ENCODE measurements at places on chromosomes 2 and 18.

DNA sequence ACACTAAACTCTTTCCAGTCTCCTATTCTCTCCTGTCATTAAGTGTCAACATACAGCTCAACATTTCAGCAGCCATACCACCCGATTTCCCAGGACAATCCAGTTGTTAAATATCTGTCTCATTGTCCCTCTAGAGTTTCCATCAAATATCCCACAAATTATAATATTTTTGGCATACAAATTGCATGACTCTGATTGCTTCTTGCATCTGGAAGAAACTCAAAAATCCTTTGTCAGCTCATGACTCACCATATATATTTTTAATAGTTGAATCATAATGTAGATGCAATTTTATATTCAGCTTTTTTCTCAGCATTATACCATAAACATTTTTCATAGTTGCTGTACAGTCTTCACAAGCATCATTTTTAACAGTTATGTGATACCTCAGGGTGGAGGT, 7.2 kb downstream of the SLC30A3 start:
- DNase-seq = peak; percentile 72

- peak; percentile 68 for DNase-seq
Measured at GRCh38 chr18:11310476-11311086, 161.2 kb upstream of the PIEZO2 start.

GRCh38 chr18:6543330-6543908, 128.7 kb upstream of the L3MBTL4 start:
- peak; percentile 71 for DNase-seq

GRCh38 chr2:106995556-106995955, 109.6 kb upstream of the ST6GAL2 start:
- DNase-seq = no peak

DNA sequence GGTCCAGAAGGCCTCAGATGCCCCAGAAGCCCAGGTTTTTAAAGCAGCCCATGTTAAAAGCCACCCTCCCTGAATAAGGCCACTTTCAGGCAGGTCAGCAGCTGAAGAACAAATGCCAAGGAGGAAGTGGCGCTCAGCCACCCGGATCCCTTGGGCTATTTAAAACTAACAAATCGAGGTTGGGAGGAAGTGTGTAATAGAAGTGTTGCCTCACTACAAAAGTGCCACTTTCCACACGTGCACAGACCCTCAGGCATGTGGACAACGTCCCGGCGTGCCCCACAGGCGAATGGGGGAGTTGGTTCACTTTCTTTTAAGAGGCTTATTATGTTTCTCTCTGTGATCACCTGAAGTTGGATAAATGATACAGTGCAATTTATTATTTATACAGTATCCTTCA, 173.8 kb upstream of the SALL3 start:
- no peak for DNase-seq

GRCh38 chr2:12733846-12734245, 17.1 kb downstream of the TRIB2 start:
- DNase-seq = no peak

DNA sequence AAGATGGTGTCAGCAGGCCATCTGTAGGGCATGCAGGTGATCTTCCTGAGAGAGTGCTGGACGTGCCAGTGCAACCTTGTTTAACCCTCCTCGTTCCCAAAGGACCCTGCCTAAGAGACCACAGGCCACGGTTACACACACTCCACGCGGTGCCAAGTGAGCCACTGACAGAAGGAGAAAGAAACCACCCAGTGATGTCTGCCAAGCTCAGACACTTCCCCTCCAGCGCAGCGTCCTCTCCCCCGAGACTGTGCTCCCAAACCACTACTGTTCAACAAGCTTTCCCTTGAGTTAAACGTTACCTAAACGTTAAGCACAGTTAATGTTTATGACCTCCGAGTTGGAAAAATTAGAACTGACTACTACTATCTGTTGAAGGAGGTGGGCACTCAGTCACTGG, 119.1 kb upstream of the NCK2 start:
- DNase-seq = no peak

DNA sequence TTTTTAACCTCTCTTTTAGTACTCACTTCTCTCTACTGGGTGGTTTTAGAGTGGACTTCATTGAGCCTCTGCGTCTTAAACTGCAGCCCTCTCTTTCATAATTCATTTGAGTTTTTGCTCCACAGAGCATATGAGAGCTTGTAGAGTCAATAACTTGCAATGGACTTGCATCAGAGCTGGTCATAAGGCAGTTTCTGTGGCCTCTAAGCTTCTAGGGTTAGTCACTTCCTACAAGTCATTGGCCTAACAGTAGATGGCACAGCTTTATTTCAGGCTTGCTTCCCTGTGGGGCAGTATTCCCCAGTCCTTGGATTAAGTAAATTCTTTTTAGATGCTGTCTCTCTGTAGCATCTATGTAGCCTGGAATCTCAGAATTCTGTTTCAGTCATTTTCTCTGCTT, 1435.7 kb downstream of the LRP1B start:
- DNase-seq = peak; percentile 61

DNA sequence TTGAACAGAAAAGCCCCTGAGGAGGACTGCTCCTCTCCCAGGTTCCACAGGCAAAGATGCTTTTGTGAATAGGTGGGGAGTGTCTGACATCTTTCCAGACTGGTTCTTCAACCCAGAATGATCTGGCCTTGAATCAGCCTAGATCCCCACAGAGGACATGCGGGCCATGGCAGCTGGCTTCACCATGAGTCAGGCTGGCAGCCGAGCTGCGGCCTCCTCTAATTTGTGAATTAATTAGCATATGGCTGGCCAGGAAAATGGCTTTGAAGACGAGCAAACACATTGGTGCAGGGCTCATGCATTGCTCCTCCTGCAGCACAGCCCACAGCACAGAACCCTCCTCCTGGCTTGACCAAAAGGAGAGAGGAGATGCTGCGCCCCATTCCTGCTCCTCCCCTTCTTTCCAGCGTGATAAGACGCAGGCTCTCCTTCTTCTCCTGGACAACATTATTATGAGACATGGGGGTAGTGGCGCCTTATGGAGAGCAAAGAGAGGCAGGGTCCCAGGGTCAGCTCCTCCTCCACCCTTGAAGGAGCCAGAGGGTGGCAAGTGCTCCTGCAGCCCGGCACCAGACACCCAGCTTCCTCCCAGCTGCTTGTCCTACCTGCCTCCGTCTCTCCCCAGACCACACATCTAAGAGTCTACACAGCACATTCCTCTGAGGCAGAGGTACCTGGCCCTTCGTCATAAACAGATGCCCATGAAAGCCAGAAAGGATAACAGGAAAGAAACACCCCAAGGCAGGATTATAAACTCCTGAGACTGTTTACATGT, 66.7 kb downstream of the EDAR start:
- DNase-seq = peak; percentile 18

GRCh38 chr2:102013206-102014040, 21.7 kb downstream of the IL1R2 start:
- DNase-seq = no peak

DNA sequence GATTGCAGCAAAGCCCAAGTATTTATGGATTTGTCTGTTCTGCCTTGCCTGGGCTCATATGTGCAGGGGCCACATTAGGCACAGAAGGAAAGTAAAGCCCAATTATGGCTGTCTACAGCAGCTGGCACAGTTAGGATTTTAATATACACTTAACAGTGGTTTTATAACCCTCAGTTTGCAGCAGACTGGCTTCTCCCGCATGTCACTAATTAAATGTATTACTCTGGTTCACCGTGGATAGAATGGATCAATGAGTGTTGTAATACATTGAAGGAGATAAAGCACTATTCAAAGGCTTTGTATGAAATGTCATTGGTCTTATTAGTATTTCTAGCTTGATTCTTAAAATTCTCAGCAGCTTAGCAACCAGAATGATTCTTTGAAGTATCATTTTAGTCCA, 320.2 kb downstream of the KCNS3 start:
- no peak for DNase-seq

- no peak for DNase-seq
Measured at GRCh38 chr18:77911971-77912605, 662.4 kb downstream of the GALR1 start.

DNA sequence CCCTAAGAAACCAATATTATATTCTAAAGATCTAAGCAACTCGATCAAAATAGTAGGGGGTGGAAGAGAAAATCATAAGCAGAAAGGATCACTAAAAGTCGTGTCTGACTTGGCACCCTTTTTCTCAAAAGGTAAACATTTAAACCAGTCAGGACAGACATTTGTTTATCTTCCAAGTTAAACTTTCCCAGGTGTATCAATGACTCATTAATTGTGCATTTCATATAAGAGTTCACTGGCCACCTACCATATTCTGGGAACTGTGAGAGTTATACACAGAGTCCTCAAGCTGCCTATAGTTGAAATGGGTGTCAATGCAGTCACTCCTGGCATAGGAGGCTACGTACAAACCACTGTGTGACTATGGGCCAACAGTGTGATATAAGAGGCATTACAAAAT, 4.8 kb upstream of the ACVR1 start:
- no peak for DNase-seq

GRCh38 chr2:238104691-238105371, 4.7 kb downstream of the ESPNL start:
- no peak for DNase-seq

- peak; percentile 35 for DNase-seq
Measured at GRCh38 chr2:152606081-152606480, 111.2 kb downstream of the PRPF40A start.

DNA sequence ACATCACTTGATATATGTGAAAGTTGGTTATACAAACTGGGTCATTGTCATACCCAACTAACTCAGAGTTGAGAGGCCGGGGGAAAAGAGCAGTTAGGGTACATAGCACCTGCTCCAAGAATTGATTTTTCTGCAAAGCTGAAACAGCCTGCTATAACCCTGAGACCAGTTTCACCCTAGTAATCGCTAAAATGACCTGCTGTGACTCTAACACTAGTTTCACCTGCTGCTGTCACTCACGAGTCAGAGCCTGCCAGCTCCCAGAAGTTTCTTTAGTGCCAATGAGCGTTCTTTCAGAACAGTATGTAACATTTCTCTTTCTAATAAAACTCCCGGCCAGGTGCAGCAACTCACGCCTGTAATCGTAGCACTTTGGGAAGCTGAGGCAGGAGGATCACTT, 28.0 kb downstream of the SRSF7 start:
- no peak for DNase-seq

- DNase-seq = no peak
Measured at GRCh38 chr2:217948351-217948791, 54.4 kb downstream of the TNS1 start.

- DNase-seq = no peak
Measured at GRCh38 chr2:236979664-236980063, 106.0 kb upstream of the COPS8 start.

DNA sequence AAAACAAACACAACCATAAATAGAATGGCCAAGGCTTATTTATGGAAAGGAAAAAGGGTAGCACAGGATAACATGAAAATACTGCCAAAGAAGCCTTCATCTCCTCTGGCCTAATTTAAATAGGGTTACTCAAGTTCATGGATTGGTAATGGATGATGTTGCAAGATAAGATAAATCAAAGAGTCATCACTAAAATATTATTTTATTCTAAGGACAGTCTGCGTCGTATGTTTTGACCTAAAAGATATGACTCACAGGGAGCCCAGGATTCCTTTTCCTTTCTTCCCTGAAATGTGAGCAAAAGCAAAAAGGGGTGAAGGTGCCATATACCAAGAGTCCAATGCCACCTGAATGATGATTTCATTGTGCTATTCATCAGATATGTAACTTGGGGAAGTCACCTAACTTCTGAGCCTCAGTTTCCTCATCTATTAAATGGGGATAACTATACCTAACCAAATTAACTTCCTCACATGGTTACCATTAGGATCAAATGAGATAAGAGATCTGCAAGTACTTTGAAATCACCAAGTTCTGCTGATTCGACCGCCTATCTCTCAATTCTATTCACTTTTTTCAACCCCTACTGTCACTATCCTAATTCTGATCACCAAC, 137.7 kb downstream of the THADA start:
- DNase-seq = peak; percentile 41
